ENCODE measurements at places on chromosomes 1 and 21. TPM values are rescaled to one million over a fixed set of nuclear protein-coding genes. Genes with fewer than 3 reads are reported as not detected.

NBPF4 gene
- 0.04 TPM for polyA plus RNA-seq

GRCh38 chr21:32477424-32477745 lies 64.9 kb downstream of the EVA1C start:
- no peak for DNase-seq

GRCh38 chr1:97803026-97803425 lies 117.8 kb downstream of the DPYD start:
- DNase-seq = no peak

GRCh38 chr1:58157256-58157655 lies 389.3 kb downstream of the OMA1 start:
- no peak for DNase-seq

FALEC gene
- 1.1 TPM for polyA plus RNA-seq

DNA sequence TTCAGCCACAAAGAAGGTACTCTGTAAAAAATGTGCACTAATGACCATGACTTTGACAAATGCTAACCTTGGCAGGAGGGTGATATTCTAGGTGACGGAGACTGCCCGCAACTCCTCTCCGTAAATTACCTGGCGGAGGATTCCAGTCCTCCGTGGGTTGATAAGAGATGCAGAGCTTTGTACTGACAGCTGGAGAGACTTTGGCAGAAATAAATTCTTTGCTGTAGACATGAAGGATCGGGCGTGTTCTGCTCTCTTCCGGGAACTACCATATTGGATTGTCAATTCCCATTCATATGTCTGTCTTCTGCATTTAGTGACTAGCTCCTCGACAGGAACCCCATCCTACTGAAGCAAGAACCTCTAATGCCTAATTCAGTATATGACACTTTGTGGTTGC lies 158.3 kb upstream of the KAZN start:
- no peak for DNase-seq

Data from B cell (primary cell).